Forelimb muscle (tissue), 1 donor: ENCODE measurements at places on chromosomes 7 and 10. TPM values are rescaled to one million over a fixed set of nuclear protein-coding genes. Genes with fewer than 3 reads are reported as not detected.

EVX1 gene
- polyA plus RNA-seq = not detected

HOXA1 gene
- 0.77 TPM for polyA plus RNA-seq

NHLRC2 gene
- 16.1 TPM for polyA plus RNA-seq

GAD2 gene
- 0.15 TPM for polyA plus RNA-seq

NRCAM gene
- polyA plus RNA-seq = 34.9 TPM

HOXA9 gene
- polyA plus RNA-seq = 25.7 TPM
